Panc1 (cell line): ENCODE measurements at places on chromosomes 16 and 17. TPM values are rescaled to one million over a fixed set of nuclear protein-coding genes. Genes with fewer than 3 reads are reported as not detected.

DNA sequence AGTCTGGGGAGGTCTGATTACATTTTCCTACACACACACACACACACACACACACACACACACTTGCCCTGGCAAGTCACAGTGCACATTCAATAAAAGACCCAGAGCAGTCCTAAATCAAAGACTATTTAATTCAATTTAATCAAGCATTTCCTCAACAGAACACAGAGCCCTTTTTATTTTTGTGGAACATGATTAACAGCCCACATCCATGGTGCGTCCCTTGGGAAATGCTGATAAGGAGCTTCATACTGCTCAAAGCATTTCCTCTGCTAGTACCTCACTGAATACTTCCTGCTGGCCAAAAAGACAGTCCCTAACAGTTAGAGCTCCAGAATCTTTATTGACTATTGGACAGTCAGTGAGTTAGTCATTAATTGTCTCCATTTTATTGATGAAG is 43.1 kb upstream of the MYH10 start:
- DNase-seq = no peak

- DNase-seq = no peak
Observed at GRCh38 chr16:31087971-31088370, 772 bp downstream of the PRSS53 start.

DNA sequence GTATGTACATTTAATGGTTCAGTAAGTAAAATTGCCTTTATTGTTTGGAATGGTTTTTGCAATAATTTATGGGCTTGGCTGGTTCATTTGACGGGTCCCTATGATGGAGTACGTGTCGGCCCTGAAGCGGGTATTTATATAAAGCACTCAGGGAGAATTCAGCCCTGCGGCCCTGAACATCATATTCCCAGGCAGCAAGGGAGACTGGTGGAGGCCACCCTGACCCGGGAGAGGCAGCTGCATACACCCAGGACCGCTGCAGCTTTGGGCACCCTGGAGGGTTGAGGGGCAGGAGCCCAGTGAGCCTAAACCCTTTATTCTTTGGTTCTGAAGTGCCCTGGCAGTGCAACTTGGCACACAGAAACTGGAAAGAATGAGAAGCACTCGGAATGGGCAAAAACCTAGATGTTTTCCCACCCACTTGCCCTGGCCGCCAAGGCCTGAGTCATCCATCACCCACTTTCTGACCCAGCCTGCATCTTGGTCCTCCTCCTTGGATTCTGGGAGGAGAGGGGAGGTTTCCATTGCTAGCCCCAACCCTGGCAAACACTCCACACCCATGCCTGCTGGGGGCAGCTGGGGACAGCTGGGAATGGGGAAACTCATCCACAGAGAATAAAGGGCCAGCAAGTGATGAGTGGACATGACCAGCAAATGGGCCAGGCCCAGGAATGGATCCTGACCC is 162.2 kb upstream of the TNRC6C start:
- no peak for DNase-seq

DNA sequence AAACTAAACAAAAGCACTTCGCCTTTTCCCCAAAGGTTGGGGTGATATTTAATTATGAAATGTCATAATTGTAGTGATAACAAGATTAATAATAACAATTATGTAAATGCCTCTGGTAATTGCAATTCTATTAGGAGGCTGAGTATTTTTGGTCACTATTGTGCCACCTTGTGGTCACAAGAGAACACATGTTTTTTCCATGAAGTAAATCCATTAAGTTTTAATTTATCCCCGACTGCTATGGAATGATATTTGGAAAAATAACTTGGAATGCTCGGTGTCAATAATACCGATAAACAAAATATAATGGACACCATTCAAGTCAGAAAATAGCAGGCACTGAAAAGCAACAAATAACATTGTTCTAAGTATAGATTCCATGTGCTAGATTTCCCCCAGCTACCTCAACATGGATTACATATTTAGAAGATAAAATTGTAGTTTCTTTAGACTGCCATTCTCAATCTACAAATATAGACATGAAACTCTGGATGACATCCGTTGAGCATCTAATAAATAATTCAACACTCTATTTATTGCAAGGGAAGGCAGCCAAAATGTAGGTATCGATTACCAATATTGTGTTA is 25.0 kb upstream of the KCNJ2 start:
- no peak for DNase-seq

- DNase-seq = no peak
Observed at GRCh38 chr17:12712941-12713340, 47.3 kb downstream of the MYOCD start.

GRCh38 chr16:66262253-66263167 is 104.0 kb upstream of the CDH5 start:
- no peak for DNase-seq

DNA sequence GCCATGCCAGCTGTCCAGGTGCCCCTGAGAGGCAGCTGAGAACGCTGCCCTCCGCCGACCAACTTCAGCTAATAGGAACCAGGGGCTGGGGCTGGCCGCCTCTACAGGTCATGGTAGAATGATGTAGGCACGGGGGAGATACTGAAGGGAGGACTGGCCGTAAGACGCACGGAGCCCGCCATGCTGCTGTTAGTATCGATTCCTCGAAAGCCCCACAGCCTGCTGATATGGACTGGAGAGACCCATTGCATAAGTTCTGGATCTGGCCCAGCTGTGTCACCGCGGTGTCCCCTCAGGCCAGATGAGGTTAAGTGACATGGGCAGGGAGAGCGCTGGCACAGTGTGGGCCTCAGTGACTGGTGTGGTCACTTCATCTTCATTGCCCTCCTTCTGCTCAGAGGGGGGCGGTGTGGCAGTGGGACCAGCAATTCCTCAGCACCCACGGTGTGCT is 75.6 kb downstream of the AMFR start:
- no peak for DNase-seq

- DNase-seq = no peak
Observed at GRCh38 chr17:80460429-80460834, 16.0 kb downstream of the NPTX1 start.

DNA sequence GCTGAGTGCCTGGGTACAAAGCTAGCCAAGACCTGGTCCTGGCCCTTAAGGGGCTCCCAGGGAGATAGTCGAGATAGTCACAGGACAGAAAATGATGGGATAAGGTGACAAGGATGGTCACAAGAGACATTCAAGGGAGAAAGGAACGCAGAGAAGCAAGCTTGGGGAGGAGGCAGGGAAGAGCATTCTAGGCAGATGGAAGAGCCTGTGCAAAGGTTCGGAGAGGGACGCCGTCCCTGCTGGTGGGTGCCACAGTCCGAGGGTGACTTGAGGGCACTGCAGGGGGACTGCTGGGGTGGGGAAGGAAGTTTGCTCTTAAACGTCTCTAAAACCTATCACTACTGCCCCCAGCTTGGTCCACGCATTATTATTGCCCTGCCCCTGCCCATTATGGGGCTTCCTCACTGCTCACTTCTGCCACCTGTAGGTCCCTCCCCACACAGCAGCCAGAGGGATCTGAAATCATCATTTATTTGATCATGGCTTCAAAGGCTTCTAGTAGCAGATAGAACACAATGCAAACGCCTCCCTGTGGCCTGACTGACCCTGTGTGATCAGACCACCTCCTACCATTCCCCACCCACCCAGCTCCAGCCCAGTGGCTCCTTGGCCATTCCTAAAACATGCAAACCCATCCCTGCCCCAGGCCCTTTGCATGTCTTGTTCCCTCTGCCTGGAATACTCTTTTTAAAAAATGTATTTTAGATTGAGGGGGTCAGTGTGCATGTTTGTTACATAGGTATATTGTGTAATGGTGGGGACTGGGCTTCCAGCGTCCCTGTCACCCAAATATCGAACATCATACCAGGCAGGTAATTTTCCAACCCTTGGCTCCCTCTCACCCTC is 60.3 kb downstream of the RMI2 start:
- DNase-seq = peak; percentile 25

DNA sequence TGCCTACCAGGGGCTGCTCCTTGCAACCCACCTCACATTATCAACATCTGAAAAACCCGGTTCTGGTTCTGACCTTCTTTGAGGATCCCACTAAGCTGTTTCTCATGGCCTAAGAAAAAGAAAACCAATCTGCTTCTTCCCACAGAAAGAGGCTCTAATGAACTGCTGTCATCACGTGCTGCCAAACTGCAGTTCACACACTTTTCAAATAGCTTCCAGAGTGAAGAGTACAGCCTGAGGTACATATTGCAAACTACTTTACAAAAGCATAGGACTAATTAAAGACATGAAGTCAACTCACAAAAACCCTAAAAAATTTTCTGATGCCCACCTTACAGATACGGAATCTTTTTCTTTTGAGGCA is 36.7 kb downstream of the SMG6 start:
- no peak for DNase-seq

GRCh38 chr17:21548236-21548635 is 144.1 kb upstream of the KCNJ18 start:
- DNase-seq = no peak

- DNase-seq = no peak
Observed at GRCh38 chr17:73058022-73058421, 34.5 kb downstream of the SLC39A11 start.

SGCA gene
- total RNA-seq = not detected

GLIS2 gene
- total RNA-seq = 87.3 TPM
